Activated CD4-positive, alpha-beta T cell treated with anti-CD3 and anti-CD28 coated beads for 48 hours (primary cell): ENCODE measurements at places on chromosomes 5 and 9.

DNA sequence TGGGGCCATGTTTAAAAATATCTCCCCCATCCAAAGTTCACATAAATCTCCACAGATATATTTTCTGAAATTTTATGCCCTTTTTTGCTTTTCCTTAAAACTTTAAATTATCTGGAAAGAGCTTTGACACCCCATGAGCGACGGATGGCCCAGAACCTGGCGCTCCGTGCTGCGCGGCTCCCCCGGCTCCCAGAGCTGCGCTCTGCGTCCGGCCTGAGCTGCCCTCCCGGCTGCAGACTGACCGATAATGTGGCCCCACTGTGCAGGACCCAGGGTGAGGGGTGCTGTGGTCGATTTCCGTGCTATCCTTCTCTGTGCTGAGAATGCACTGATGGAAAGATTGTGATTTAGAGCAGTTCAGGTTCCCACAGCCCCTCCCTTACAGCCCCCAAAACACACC, 292.3 kb upstream of the IRX4 start:
- no peak for DNase-seq

- DNase-seq = no peak
These were observed 52.5 kb upstream of the C9orf72 start for GRCh38 chr9:27625751-27626150.

DNA sequence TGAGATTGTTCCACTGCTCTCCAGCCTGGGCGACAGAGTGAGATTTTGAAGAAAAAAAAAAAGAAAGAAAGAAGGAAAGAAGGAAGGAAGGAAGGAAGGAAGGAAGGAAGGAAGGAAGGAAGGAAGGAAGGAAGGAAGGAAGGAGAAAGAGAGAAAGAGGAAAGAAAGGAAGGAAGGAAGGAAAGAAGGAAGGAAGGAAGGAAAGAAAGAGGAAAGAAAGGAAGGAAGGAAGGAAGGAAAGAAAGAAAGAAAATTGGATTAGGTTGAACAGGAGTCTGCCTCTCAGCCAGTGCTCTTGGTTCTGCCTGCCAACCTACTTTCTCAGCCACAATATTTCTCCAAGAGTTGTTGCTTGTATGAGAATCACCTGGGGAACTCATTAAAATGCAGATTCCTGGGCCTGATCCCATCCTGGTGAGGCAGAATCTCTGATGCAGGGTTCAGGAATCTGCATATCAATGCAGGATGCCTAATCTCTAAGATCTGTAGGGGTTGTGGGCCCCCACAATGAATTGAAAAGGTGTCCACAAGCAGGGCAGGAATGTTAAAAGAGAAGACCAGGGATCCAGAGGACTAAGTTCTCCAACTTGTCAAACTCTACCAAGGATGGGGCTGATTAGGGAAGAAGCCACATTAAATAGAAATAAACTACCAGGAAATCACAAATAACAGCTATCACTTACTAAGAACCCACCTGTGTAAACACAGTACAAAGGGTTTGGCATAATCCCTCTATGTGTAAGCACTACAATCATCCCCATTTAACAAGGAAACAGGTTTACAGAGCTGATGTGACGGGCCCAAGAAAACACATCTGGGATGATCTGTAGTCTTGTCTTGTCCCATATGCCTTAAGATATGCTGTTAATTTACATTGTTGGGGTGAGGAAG, 23.4 kb upstream of the GALNT10 start:
- DNase-seq = no peak

DNA sequence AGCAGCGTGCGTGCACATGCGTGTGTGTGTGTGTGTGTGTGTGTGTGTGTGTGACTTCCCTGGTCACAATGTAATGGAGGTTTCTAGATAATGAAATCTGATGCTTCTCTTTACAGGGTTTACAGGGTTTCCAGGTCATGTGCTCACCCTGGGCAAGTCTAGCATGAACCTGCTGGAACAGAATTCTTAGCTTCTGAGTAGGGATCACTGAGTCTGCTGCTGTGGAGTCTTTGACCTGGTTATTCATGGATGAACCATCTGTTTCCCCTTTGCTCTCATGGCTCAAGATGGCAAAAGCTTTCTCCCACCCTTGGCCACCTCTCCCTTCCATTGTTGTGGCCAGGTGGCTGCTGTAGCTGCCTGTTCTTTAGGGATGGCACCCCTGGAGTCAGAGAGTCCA, 111.6 kb upstream of the SHB start:
- no peak for DNase-seq

- no peak for DNase-seq
These were observed 81.2 kb upstream of the MAP3K1 start for GRCh38 chr5:56734091-56734694.

- no peak for DNase-seq
These were observed 5.0 kb downstream of the DMRT2 start for GRCh38 chr9:1055166-1055565.

GRCh38 chr5:173572431-173573125, 43.9 kb downstream of the BOD1 start:
- DNase-seq = no peak

DNA sequence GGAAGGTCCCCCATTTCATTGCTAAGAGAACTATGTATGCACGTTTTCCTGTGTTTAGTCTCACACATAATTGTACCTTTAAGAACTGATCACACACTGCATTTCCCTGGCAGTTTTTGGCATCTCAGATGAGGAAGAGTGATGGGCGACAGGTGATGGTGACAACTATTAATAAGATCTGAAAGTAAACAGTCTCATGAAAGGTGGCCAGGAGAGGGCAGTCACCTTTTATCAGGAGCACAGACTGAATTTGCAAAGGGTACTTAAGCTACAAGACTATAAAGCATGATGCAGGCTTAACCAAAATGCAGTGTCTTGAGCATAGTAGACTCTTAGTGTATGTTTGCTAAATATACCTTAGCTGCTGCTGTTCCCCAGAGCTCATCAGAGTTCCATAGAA, 91.5 kb downstream of the GHR start:
- no peak for DNase-seq

DNA sequence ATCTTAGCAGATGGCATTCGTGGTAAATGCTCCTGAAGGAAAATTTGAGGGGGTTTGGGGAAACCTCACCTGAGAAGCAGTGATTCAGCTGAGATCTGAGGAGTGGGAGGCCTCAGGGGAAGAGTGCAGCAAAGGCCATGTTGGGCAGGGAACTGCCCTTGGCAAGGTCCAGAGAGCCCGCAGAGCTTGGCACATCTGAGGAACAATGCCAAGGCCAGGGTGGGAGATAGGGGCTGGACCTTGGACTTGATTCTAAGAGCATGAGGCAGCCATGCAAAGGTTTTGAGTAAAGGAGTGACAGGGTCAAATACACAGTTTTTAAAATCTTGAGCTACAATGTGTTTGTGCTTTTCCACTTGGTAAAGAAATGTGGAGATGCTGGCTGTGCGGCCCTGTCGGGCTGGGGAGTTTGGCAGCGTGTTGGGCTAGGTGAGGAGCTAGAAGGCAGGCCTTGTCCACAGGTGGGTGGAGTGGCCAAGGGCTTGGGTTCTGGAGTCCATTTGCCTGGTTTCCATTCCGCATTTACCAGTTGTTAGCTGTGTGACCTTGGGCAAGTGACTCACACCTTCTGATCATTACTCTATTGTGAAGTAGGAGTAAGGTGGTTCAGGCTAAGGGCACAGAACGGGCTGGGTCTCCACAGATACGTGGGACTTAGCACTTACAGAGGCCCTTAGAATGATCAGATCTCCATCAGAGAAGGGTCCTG, 6.1 kb downstream of the TBC1D13 start:
- no peak for DNase-seq

DNA sequence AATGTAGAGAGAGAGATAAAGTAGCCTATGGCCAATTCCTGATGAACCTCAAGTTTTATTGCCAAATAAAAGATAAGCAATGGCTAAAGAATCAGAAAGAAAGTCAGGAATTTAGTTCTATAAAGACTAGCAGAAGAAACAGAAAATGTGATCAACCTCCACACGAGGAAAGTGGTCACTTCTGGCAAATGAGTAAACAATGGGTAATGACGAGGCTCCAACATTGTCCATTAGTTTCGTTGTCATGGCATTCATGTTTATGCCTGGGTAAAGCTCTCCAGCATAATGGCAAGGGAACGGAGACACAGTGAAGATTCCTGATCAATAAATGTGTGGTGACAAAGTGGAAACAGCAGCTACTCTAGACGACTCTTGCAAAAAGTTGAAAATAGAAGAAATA, 341.8 kb upstream of the CTNND2 start:
- DNase-seq = no peak

DNA sequence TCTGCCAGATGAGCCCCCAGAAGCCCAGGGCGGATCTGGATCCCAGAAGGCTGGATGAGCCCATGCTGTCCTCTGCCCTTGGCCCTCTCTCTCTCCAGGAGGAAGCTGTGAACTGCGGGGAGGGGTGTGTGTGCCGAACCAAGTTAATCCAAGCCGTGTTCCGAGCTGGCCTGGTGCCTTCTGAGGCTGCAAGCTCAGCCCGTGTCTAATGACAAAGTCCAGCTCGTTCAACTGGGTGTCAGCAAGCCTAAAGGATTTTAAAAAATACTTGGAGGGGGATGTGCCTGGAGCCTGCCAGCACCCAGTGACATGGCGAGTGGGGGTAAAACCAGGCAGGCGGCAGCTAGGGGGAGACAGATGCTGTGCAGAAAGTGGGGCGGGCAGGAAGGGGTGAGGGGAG, 8.0 kb downstream of the STC2 start:
- DNase-seq = no peak

GRCh38 chr5:101838435-101838834, 457.6 kb downstream of the SLCO4C1 start:
- DNase-seq = no peak

DNA sequence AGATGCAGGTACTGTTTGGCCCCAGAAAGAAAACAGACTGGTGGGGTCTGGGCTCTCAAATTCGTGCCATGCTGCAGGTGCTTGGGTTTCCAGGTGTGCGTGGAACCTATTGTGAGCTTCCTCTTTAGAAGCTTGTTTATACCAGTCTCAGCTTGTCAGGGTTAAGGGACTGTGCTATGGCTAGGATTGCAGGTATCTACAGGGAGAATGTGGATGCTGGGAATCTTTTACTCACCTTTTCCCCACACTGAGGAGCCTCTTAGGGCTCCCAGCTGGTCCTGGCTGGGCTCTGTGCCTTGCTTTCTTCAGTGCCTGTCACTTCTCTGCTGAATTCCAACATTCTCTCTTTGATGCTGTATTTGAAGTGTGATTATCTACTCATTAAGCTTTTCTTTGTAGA, 111.8 kb downstream of the WDR70 start:
- DNase-seq = no peak

DNA sequence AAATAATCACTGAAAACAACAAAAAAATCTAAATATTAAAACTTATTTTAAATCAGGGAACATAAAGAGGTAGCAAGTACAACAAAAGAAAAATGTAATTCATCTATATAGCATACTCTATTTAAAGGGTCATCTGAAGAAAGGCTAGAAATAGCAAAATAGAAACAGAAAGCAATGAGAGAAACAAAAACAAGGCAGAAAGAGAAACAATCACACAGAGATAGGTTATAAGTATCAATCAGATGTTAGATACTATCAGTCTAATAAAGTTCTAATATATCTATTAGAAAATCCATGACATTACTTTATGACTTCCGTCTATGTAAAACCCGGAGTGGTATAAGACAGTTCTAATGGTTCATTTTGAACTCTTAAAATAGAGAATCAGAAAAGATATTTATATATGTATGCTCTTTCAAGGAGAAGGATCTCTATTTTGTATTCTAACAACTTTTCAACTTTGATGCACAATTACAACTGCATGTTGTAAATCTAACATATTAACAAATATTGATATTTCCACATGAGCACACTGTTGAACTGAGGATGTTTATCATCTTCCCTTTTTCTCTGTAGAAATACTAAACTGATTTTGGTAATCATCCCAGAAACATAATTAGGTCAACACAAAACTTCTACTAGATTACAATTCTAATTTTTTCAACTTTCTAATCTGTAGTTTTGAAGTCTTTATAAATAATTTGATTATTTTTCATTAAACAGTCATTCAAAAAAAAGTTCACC, 15.8 kb downstream of the RICTOR start:
- DNase-seq = no peak

- DNase-seq = no peak
These were observed 23.9 kb upstream of the KIF4B start for GRCh38 chr5:154989626-154990025.

DNA sequence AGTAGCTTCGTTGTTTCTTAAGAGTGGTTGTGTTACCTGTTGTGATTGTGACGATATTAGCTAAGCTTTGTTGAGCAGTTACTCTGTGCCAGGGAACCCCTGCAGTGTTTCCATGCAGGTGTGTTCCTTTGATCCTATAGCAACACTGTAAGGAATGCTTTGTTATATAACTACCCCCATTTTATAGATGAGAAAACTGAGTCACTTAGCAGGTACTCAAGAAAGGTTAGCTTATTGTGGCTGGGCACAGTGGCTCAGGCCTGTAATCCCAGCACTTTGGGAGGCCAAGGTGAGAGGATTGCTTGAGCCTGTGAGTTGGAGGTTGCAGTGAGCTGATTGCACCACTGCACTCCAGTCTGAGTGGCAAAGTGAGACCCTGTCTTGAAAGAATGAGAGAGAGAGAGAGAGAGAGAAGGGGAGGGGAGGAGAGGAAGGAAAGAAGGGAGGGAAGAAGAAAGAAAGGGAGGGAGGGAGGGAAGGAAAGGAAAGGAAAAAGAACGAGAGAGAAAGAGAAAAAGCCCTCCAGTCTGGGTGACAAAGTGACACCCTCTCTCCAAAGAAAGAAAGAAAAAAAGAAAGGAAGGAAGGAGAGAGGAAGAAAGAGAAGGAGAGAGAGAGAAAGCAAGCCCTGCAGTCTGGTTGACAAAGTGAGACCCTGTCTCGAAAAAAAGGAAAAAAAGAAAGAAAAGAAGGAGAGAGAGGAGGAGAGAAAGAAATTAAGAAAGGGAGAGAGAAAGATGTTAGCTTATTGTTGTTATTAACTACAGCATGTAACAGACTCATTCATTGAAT, 85.6 kb upstream of the RARS1 start:
- DNase-seq = no peak

- DNase-seq = no peak
These were observed 20.1 kb upstream of the NSMF start for GRCh38 chr9:137478962-137479861.

DNA sequence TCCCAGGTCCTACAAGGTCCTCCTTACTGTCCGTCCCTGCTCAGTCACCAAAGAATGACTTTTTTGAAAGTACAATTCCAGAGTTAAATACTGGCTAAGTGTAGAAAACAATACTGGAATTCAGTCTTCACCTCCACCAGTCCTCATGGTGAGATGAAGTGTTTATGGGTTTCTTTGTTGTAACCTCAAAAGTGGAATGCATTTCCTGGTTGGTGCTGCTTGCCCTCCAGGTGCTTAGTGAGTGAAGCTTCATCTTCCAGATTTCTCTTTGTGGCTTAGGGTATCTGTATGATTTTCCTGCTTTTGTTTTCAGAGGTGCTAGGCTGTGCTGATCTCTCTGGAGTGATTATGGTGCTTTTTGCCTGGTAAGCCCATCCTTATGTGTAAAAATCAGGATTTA, 49.4 kb upstream of the DHFR start:
- DNase-seq = no peak
